ENCODE measurements at places on chromosomes 7 and 10. TPM values are rescaled to one million over a fixed set of nuclear protein-coding genes. Genes with fewer than 3 reads are reported as not detected.

The TLX1 gene
- total RNA-seq, result not detected

The DRGX gene
- total RNA-seq, result not detected

The MMP21 gene
- total RNA-seq, result not detected

The PLAU gene
- 449 TPM for total RNA-seq

The TFPI2 gene
- 1,251 TPM for total RNA-seq

The TYW1 gene
- 47.7 TPM for total RNA-seq

The RARRES2 gene
- total RNA-seq, result 377 TPM

The SUN3 gene
- total RNA-seq, result not detected

The NEBL gene
- total RNA-seq, result 8.4 TPM

The COL28A1 gene
- not detected for total RNA-seq

The CALHM3 gene
- total RNA-seq, result not detected

The GIMAP1 gene
- under 0.01 TPM for total RNA-seq

The GDF2 gene
- total RNA-seq, result not detected

The TMEM72 gene
- not detected for total RNA-seq

The ANKRD61 gene
- 0.39 TPM for total RNA-seq

The TMEM236 gene
- not detected for total RNA-seq

The TWIST1 gene
- total RNA-seq, result 19.9 TPM

The GPNMB gene
- 13.7 TPM for total RNA-seq

The AKR1C2 gene
- total RNA-seq, result 3.7 TPM

The CREM gene
- total RNA-seq, result 47.8 TPM

The ANKMY2 gene
- 8.6 TPM for total RNA-seq

The ADIRF gene
- total RNA-seq, result 24.5 TPM

The WEE2 gene
- not detected for total RNA-seq

The SOSTDC1 gene
- 1.1 TPM for total RNA-seq

The LIPK gene
- total RNA-seq, result not detected

The SLC18A3 gene
- not detected for total RNA-seq

The FAM20C gene
- total RNA-seq, result 130 TPM

The GIMAP6 gene
- 1.0 TPM for total RNA-seq

The EXOC6 gene
- 2.7 TPM for total RNA-seq

The ZNF425 gene
- 1.6 TPM for total RNA-seq

The HOXA10 gene
- not detected for total RNA-seq

The SPDYE5 gene
- not detected for total RNA-seq

The ANKRD2 gene
- 2.5 TPM for total RNA-seq

The CALHM1 gene
- total RNA-seq, result not detected

The CTTNBP2 gene
- total RNA-seq, result 7.6 TPM

The FOXP2 gene
- total RNA-seq, result 1.4 TPM

The RAPGEF5 gene
- total RNA-seq, result 1.8 TPM

The IGFBP1 gene
- total RNA-seq, result not detected

The LHFPL3 gene
- not detected for total RNA-seq

The GATA3 gene
- total RNA-seq, result 0.26 TPM

The SLC26A3 gene
- not detected for total RNA-seq

The CLDN4 gene
- total RNA-seq, result 3.2 TPM

The GHRHR gene
- not detected for total RNA-seq
